GF-D8 (cell line): ENCODE measurements at places on chromosomes 13 and 19.

- DNase-seq, result no peak
These were observed 595 bp upstream of the GPR183 start for GRCh38 chr13:99307648-99308339.

- no peak for DNase-seq
These were observed 306 bp downstream of the ZNF540 start for GRCh38 chr19:37594982-37595382.

DNA sequence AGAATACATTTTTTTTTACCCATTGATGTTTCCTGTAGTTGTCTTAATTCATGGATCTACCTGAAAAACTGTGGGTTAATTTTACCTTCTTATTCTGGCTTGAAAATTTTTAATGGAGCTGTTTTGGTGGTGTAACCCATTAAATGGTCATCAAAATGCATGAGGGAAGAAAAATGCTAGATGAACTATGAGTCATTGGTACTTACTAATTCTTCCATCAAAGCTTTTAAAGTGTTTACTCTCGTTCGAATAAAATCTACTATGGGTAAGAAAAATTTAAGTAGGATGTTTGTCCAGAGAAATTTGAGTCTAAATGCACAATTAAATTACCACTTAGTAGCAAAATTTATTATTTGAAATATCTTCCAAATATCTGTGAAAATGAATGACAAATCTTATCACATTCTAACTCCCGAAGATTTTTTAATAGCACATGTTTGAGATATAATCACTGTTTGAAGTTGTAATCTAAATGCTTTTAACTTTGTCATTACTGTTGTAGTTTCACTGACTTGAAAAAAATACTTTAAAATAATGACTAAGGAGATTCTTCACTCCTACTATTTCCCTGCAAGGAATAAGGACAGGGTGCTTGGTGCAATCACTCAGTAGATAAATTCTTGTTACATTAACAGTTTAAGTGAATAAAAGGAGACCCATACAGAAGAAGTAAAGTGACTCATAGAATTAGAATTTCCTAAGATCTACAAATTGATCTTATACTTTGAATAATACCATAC lies 437.7 kb downstream of the IRS2 start:
- no peak for DNase-seq

DNA sequence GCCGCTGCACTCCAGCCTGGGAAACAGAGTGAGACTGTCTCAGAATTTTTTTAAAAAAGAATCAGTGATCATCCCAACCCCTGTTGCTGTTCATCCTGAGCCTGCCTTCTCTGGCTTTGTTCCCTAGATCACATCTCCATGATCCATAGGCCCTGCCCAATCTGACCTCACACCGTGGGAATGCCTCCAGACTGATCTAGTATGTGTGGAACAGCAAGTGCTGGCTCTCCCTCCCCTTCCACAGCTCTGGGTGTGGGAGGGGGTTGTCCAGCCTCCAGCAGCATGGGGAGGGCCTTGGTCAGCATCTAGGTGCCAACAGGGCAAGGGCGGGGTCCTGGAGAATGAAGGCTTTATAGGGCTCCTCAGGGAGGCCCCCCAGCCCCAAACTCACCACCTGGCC lies at the start of gene KLK2:
TSS of gene KLK2 (plus strand) at position 384 of the 400 bp plus-strand sequence. CDS start 35 bp downstream, outside the sequence.
- DNase-seq, result no peak

- DNase-seq, result no peak
These were observed 4.9 kb upstream of the USE1 start for GRCh38 chr19:17210296-17210695.

DNA sequence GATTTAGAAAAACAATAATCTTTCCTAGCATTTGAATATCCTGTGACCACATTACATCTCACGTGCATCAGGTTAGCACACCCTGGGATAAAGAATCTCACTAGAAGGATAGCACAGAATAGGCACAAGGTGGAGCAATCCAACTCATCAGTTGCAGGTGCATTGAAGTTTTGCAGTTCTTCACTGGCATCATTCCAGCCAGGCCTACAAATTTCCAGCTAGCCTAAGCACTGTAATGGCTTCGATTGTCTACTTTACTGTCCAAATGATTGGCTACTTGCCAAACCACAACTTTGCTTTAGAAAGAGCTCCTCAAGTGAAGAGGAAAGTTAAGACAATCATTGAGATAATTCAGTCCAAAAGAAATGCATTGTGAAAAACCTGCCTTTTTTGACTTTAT lies 89.5 kb downstream of the SPRY2 start:
- DNase-seq, result peak; percentile 10

GRCh38 chr19:47486900-47487299 lies 2.9 kb upstream of the KPTN start:
- DNase-seq, result no peak

DNA sequence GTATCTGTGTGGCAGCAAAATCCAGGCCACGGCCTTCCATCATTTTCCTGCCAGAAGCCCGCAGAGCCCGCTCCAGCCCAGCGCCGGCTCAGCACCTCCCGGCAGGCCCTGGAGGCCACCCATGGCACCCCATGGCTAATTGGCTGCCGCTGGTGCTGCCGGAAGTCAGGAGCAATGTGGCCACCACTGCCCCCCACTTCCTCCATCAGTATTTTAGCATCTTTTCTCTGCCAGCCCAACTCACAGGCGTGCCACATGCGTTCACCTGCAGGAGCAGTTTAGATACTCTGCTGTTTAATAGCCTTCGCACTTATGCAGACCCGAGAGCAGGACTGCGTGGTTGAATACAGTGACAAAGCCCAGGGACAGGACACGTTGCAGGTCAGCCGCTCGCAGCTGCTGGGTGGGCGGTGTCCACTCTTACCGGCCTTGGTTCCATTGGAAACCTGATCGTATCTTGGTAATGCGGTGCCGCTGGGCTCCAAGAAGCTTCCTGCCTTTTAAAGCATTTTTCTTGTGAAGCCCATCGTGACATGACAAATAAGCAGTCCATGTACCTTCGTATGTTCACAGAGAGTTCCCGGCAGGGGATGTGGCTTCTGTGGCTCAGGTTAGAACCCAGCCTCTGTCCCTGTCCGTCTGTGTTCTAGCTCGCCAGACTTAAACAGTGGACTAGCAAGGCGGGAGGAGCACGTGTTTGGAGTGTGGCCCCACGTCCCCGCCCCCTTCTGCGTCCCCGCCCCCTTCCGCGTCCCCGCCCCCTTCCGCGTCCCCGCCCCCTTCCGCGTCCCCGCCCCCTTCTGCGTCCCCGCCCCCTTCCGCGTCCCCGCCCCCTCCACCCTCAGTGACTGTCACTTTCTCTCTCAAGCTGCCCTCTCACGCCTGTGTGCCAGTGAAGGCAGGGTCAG lies 162.0 kb upstream of the SOX1 start:
- DNase-seq, result no peak

DNA sequence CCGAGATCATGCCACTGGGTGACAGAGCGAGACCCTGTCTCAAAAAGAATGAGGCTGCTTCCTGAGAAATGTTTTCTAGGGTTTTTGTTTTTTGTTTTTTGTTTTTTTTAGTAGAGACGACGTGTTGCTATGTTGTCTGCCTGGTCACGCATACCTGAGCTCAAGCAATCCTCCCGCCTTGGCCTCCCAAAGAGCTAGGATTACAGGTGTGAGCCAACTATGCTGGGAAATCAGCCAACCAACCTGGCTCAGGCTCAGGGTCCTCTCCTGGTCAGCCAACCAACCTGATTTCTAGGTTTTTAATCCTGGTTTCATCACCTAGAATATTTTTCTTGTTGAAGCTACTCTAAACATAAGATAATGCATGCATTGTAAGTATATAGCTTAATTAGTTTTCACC lies 7.8 kb downstream of the DHX34 start:
- DNase-seq, result no peak

DNA sequence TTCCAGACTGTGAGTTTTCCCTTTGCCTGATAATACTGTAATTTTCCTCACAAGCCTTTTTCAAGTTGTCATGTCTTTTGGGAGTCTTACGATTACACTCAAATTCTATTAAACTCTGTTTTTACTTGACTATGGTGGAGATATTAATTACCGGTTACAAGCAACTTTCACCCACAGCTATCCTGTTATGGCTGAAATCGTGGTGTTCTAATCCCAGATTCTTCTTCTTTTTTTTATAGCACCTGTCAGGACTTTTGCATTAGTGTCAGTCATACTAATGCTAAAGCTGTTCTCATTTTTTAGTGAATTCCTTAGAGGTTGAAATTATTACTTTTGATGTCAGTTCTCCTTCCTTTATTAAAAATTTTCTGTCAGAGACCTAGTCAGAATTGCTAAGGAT lies 187.8 kb upstream of the CSNK1A1L start:
- no peak for DNase-seq

DNA sequence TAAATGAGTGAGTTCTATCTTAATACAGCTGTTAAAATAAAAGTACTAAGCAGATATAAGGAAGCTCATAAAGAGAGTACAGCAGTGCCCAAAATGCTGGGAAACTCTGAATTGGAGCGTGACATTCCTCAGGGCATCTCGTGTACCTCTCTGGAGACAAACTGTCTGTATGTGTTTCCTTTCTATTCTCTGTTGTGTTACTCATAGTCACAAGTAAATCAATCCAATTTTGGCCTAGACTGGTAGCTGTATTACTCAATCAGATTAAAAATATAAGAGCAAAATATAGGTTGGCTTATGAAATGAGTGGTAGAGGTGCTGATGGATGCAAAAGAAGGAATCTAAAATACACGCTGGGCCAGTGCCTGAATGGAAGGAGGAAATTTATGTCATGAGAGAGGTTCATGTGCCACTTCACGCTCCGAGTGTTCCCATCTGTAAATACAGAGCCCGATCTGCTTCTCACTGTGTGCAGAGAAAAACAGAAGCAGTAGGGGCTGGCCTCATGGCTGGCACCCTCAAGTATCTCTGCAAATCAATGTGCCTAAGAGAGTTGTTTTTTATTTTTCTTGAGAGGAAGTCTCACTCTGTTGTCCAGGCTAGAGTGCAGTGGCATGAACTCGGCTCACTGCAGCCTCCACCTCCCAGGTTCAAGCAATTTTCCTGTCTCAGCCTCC lies 58.7 kb upstream of the RGCC start:
- DNase-seq, result no peak

DNA sequence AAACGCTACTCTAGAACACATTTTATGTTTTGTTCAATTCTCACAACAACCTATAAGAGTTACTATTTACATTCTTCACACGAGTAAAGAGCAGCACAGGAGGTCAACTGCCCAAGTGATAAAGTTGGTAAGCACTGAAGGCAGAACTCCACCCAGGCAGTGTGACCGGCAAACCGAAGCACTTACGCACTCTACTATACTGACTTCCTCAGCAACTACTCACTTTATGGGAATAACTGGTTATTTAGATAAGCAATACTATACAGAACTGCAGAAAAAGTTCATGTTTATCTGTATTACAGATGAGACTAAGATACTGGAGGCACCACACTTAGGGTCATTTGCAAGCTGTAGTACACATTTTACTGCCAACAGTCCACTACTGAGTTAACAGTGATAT lies 28.8 kb downstream of the FOXO1 start:
- DNase-seq, result no peak

DNA sequence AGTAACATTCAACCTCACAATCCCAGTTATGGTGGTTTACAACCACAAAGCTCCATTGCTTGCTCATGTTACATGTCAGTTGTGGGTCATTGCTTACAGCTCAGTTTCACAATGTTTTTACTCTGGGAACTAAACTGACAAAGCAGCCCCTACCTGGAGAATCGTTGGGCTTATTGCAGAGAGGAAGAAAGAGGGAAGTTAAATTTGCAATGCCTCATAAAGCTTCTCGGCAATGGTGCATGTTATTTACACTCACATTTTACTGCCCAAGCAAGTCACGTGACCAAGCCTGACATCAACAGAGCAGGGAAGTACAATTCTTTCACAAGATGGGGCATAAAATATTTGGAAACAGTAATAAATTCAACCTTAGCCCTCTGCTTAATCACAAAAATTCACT lies 441.6 kb downstream of the TDRD3 start:
- peak; percentile 68 for DNase-seq
